ENCODE measurements at places on chromosomes 11 and 22. TPM values are rescaled to one million over a fixed set of nuclear protein-coding genes. Genes with fewer than 3 reads are reported as not detected.

DNA sequence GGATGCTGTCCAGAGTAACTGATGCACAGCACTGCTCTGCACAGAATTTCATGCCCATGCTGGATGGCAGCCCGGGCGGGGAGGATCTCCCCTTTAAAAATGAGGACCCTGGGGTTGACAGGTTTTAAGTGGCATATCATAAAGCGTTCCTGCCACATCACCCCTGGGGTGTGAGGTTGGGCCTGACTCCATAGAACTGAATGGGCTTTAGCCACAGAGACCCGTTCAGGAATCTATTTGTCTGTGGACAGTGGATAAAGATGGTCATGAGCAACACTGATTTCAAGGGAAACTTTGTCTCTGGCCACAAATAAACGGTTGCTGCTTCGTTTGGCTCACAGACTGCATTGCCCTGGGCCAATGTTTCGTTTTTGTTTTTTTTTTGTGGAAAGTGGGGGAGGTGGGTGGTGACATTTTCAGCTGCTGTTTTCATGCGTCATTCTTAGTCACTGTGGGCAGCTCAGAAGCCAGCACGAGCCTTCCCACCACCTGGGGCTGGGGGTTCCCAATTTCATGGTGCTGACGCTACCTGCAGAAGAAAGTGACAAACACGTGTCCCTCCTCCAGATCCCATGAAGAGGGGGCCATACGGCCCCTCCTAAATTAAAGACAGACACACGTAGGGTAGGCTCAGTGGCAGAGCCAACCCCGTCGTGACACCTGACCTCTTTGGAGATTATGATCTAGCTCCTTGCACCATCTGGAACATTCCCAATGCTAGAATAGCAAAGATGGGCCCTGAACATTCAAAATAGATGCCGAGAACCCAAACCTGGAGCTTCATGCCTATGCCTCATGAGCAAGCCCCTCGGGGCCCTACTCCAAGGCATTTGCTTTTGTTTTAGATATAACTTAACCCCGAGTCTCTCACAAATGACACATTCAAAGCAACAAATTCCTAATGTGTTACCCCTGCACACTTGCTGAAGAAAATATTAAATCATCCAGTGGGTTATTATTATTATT lies 54.8 kb upstream of the PHF21B start:
- no peak for DNase-seq

DNA sequence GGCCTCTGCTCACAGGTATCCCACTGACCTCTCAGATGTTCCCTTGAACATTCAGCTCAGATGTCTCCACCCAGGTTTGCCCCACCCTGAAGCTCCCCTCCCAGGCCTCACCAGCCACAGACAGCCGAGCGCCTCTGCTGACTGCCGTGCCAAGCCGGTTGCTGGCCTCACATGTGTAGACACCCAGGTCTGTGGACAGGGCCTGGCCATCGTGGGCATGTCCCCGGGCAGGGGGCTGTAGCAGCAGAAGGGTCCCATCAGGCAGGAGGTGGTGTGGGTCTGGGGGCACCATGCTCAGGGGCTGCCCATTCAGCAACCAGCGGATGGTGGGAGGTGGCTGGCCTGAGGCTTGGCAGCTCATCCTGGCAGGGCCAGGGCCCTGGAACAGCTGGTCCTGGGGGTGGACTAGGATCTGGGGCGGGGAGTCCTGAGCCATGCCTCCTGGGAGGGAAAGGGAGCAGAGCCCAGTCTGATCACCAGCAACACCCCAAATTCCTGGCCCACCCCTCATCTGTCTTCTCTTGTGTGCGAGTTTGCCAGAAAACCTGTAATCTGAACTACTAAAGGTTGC lies 759 bp downstream of the ROBO4 start:
- no peak for DNase-seq

Gene ACR
- not detected for total RNA-seq

Gene HBB
- 3.7 TPM for total RNA-seq

Gene GPR83
- 0.24 TPM for total RNA-seq

- DNase-seq, result no peak
Observed at GRCh38 chr22:30694171-30694639, 469 bp upstream of the OSBP2 start.

DNA sequence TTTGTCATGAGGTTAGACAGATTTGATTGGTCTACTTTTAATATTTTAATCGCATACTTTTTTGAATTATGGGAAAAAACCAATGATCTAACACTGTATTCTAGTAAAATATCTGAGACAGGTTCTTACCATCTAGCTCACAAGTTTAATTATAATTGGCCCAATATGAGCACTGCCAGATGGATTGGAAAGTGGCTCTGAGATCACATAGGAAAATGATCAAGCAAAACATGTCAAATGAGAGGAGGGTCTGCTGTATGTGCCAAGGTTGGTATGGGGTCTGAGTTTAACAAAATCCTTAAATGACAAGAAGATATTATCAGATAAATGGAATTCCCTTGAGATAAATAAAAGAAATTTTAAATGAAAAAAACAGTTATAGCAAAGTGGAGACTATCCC lies 264.7 kb downstream of the TTC28 start:
- no peak for DNase-seq
